Pancreas (tissue), 10 donors: ENCODE measurements at places on chromosomes 3 and 15. TPM values are rescaled to one million over a fixed set of nuclear protein-coding genes. Genes with fewer than 3 reads are reported as not detected.

Gene MKRN3
- total RNA-seq: 2.1 TPM

Gene APPL1
- 35.5 TPM for total RNA-seq

GRCh38 chr3:38031022-38031994 lies 1.9 kb upstream of the PLCD1 start:
- DNase-seq: peak; percentile 61

- DNase-seq: no peak
These were observed 1.5 kb upstream of the NMNAT3 start for GRCh38 chr3:139679220-139679775.

DNA sequence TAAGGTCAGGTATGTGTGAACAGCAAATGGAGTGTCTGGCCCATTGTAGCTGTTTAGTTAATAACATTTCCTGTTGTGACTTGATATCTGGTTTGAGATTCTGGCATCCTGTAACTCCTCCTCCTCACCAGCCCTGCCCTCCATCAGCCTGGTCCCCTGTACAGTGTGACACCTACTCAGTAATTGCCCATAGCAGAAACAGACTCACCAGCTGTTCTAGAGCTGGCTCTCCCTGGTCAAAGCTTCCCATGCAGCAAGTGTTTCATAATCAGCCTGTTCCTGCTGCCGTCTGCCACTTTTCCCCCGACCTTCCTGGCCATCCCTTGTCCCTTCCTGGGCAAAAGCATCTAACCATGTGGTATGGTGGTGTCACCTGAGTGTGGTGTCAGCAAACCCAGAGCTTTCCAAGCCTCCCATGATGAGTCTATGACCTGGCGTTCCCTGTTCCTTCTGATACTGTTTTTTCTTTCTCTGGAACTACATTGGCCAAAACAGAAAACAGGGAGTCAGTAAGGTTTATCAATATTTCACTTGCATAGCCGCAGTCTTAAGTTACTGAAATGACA lies 55.4 kb downstream of the B3GALNT1 start:
- no peak for DNase-seq
